ENCODE measurements at places on chromosomes 3 and 15.

DNA sequence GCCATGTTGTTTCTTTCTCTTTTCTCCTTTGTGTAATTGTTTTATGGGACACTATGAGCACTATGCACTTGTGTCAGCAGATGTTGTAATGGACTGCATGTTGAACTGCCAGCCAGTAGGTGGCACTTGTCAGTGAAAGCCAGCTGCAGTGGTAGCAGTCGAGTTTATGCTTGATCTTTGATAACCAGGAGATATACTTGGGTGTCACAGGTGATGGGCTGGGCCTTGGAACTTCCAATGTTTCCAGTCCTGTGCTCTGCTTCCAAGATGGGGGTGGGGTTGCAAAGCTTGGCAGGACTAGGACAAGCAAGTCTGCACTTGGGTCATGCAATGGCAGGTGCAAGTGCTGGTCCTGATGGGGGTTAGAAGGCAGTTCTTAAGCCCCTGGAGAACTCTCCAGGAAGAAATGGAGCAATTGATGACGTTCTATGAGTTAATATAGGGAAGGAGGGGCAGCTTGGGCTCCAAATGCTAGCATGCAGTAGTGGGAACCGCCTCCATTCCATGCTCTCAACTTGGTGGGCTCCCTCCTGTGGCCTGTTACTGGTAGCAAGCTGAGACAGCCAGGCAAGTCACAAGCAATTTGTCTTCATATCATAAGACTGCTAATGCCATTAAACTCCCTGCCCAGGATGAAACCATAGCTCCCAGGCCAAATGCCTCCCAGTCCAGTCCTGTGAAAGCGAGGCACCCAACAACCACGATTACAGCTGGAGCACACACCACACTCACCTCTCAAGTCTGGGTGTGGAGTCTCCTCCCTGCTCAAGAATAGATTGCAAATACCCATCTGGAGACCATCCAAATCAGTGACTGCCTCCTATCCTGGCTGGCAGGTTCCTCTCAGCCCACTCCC lies 287.2 kb downstream of the CGGBP1 start:
- peak; percentile 9 for DNase-seq

GRCh38 chr15:57925650-57926049 lies 139.9 kb downstream of the ALDH1A2 start:
- no peak for DNase-seq

DNA sequence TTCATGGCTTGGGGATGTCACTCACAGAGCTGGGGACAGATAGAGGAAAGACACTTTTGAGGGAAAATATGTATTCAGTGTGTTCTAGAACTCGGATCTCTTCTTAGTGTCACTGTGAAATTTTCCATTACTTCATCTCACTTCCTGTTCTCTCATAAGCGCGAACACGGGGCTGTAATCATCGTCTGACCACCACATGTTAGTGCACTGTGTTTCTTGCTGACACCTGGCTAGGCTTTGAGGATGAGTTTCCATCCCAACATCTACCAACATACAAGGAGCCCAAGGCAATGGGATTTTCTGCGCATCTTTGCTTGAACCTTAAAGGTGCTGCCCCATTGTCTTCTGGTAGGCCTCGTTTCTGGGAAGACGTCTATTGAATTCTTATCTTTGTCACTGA lies 84.0 kb downstream of the LIPC start:
- DNase-seq: no peak

GRCh38 chr3:112675943-112676535 lies 35.1 kb upstream of the CCDC80 start:
- no peak for DNase-seq

GRCh38 chr3:168212664-168213285 lies 117.1 kb upstream of the GOLIM4 start:
- no peak for DNase-seq

DNA sequence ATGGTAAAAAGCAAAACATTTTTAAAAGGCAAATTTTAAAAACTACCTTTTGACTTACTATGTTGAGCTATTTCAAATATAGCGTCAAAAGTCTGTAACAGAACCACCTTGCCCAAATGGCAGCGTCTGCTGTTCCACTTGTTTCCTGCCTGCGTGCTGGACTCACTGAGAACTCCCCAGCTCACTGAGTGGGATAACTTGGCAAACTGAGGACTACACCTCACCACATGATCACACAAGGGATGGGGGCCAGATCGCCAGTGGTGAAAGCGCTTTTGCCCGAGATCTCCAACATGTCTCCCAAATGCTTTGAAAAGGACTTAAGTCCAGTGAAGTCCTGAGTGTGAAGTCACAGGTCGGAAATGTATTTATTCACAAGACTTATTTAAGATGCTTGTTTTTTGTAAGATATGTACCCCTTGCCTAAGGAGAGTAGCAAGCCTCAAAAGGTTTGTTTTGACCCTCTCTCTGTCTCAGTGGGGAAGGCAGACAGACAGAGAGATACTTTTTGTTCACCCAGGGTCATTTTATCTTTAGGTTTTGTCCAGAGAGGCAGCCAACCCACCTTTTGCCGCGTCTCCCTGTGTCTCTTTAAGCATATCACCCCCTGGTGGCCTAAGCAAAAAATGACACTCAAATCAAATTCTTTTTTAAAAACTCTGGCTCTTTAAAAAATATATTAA lies 192.6 kb downstream of the PDZRN3 start:
- DNase-seq: no peak

DNA sequence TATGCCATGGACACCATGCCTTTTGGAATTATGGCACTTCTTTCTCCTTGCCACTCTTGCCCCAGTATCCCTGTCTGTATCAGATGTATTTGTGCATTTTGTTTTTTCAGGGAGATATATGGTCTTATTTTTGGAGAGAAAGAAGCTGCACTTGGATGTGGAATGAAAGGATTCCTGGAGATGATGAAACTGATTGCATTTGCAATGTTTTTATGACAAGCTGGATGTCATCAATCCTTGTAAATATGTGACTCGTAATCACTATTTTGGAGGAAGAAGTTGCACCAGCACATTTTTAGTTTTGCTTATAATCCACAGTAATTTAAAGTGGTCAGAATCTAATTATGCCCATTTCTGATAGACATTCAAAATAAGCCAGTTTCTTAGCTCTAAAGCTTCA lies 165.0 kb downstream of the NR1D2 start:
- DNase-seq: no peak

- DNase-seq: no peak
Measured at GRCh38 chr15:62647843-62648505, 394.6 kb upstream of the TPM1 start.

DNA sequence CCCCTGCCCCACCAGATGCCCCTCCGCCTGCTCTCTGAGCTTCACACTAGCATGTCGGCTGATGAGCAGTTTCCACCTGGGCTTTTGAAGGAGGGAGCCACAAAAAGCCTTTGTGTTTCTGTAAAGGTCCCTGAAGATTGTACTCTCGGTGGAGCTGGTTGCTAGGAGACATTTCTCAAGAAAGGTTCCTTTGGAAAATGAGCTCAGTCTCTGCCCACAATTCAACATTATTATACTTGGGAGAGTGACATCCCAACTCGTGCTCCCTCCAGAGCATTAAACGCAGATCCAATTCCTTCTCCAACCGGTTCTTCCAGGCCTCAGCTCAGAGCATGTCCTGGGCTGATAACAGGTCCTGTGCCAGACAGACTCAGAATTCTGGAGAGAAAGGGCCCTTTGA lies 26.8 kb upstream of the FAM107A start:
- no peak for DNase-seq

GRCh38 chr3:4063916-4064574 lies 239.1 kb upstream of the SETMAR start:
- DNase-seq: no peak

GRCh38 chr15:31175484-31175883 lies 74.0 kb upstream of the TRPM1 start:
- no peak for DNase-seq

- DNase-seq: no peak
Measured at GRCh38 chr3:10485380-10485779, 20.0 kb downstream of the ATP2B2 start.

Measured in GM19239 (cell line).